ENCODE measurements at places on chromosomes 1 and 21.

DNA sequence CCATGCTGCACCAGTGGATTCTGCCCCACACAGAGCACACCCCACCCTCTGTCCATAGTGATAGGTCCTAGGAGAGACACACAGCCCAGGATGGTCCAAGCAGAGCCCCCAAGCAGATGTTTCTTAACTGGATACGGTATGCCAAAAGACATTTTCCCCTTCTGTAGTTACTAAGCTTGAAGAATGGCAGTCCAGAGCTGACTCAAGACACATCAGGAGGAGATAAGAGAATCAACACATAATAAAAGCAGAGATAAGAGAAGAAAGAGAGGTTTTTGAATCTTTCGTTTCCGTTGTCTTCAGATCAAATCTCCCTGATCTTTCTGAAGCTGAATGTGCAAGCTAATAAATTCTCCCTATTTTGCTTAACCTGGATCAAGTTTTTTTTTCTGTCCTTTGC lies 21.8 kb upstream of the CASQ2 start:
- DNase-seq = no peak

GRCh38 chr1:13588946-13589796 lies 5.5 kb downstream of the PDPN start:
- DNase-seq = no peak

DNA sequence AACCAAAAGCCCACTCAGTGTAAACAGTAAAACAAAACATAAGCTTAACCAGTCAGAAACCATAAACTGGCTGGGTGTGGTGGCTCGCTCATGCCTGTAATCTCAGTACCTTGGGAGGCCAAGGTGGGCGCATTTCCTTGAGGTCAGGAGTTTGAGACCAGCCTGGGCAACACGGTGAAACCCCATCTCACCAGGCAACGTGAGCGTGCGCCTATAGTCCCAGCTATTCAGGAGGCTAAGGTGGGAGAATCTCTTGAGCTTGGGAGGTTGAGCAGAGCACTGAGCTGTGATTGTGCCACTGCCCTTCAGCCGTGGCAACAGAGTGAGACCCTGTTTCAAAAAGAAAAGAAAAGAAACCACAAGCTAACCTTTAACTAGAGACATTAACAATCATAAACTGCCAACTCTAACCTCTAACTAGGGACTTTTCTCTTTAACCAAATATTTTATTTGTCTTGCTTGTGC lies 13.1 kb upstream of the PRRC2C start:
- DNase-seq = no peak

DNA sequence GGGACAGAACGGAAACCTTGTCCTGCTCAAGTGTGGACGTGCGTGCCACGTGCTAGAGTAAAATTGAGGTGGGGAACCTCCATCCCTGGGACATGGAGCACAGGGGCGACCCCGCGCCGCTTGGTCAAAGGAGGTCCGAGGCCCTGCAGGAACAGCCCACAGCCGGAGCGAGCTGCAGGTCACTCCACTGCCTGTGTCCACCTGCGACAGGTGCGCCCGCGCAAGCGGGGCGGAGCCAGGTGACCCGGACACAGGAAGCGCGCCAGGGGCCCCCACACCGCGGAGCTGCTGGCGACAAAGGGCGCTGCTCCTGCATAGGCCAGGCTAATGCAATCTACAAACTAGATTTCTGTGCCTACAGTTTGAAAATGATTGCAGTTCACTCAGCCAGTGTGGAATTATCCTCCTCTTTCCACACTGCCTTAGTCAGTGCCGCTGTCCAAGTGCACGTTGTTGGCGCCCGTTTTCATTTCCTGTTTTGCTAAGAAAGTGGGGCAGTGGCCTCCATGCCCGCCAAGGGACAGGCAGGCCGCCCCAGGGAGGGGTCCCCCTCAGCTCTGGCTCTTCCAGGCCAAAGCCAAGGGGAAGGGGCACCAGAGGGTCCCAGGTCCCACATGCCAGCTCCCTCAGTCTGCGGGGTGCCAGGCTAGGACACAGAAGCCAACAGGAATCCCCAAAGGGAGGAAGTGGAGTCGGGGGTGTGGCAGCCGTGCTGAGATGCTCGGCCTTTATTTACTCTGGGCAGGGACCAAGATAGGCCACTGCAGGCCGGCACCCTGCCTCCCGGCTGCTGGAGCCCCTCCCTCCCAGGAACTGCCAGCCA lies 4.3 kb upstream of the NADK start:
- DNase-seq = peak; percentile 70

DNA sequence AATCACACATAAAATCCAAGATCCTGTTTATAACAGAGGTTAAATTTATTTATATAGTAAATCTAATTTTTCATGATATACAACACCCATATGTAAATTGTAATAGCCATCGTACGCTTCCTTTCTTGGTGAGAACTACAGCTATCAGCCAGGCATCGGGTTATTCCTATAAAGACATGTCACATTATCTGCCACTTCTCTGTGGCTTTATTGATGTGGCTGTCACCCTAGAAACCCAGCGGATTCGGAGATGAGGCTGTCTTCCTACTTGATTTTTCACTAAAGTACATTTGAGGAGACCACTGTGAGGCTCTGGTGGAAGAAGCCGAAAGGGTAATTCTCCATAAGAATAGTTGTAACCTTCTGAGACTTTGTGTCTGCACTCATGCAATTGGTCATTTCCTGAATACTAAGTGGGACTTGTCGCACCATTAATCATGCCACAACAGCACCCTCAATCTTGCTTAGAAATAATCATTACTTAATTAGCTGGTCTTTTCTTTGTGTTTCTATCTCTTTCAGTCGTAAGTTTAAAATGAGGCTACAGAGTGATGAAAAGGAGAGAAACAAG lies 106.0 kb downstream of the NTNG1 start:
- no peak for DNase-seq

GRCh38 chr1:30872033-30872947 lies 36.3 kb downstream of the SDC3 start:
- DNase-seq = no peak

Data from fibroblast of gingiva (primary cell).